A549 treated with RU486 at 1 μM for 4 hours (cell line): ENCODE measurements at places on chromosomes 16 and 17. TPM values are rescaled to one million over a fixed set of nuclear protein-coding genes. Genes with fewer than 3 reads are reported as not detected.

Gene KRT12
- not detected in 5 replicates for total RNA-seq

Gene STAT5A
- 4.7 to 7.6 TPM (median 5.6 TPM) in 5 replicates for total RNA-seq

Gene HEATR9
- total RNA-seq: not detected in 5 replicates

Gene PIK3R5
- total RNA-seq: 0.25 TPM in 1 of 5 replicates, not detected in the others

Gene KRTAP9-4
- total RNA-seq: not detected in 5 replicates

Gene EXOC3L1
- not detected in 5 replicates for total RNA-seq

Gene SPNS2
- total RNA-seq: 5.8 to 14.1 TPM (median 11.2 TPM) in 5 replicates

Gene VPS35
- 70.3 to 79.8 TPM (median 73.1 TPM) in 5 replicates for total RNA-seq

Gene TMEM114
- not detected in 5 replicates for total RNA-seq
